ENCODE measurements at places on chromosomes 11 and 22. TPM values are rescaled to one million over a fixed set of nuclear protein-coding genes. Genes with fewer than 3 reads are reported as not detected.

DNA sequence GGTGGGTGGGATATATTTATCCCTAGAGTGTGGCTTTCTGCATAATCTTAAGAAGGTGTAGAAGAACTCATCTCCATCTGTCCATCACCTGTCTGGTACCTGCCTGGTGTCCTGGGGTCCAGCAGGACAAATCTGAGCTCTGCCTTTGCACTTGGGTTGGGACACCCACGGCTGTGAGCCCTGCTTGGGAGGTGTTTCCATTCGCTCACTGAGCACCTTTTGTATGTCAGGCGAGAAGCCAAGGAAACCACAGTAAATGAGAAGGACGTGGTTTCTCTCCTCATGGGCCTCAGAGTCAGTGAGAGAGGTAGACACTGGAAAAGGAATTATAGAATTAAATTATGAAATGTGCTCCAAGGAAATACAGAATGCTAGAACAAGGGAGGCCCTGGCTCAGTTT is 555.9 kb downstream of the MIAT start:
- no peaks in the 10 kb centered on the region for H3K27me3 ChIP-seq
- H3K4me1 ChIP-seq: peaks cover 75% of the 10 kb centered on the region
- no peak overlapping the region for H3K4me3 ChIP-seq

DNA sequence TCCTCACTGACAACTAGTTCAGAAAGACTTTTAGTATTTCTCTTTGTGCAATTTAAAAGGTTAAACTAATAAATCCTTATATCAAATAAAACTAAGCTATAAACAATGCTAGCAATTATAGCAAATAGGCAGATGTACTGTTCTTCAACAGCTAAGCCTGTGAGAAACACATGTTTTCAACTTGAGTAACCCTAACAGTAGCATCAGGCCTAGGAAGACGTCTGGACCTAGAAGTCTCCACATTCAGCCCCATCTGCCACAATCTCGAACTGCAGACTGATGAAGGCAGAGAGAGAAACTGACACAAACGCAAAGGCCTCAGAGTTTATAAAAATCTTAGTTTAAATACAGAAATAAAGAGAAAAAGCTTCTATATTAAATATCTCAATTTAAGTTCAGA is 2.5 kb downstream of the ST13 start:
- H3K36me3 ChIP-seq: peaks cover 9% of the 10 kb centered on the region
- H3K27ac ChIP-seq: no peak overlapping the region
- H3K4me1 ChIP-seq: peaks cover 53% of the 10 kb centered on the region
- peak overlapping the region; percentile 97 for H3K4me3 ChIP-seq
- no peak for DNase-seq

- H3K4me1 ChIP-seq: peaks cover 14% of the 10 kb centered on the region
- peaks cover 3% of the 10 kb centered on the region for H3K36me3 ChIP-seq
- no peak overlapping the region for H3K4me3 ChIP-seq
- peaks cover 10% of the 10 kb centered on the region for H3K27me3 ChIP-seq
- DNase-seq: peak; percentile 72
Measured at GRCh38 chr11:1933416-1934334, 13.5 kb upstream of the MRPL23 start.

- H3K36me3 ChIP-seq: no peaks in the 10 kb centered on the region
- H3K4me1 ChIP-seq: peaks cover 30% of the 10 kb centered on the region
Measured at GRCh38 chr11:82750643-82751139, 17.0 kb upstream of the FAM181B start.

- H3K27ac ChIP-seq: peak overlapping the region; percentile 8
- H3K4me1 ChIP-seq: peaks cover 19% of the 10 kb centered on the region
- no peak overlapping the region for H3K4me3 ChIP-seq
- no peaks in the 10 kb centered on the region for H3K36me3 ChIP-seq
- no peaks in the 10 kb centered on the region for H3K27me3 ChIP-seq
Measured at GRCh38 chr11:104704146-104704830, 194.0 kb downstream of the CASP12 start.

DNA sequence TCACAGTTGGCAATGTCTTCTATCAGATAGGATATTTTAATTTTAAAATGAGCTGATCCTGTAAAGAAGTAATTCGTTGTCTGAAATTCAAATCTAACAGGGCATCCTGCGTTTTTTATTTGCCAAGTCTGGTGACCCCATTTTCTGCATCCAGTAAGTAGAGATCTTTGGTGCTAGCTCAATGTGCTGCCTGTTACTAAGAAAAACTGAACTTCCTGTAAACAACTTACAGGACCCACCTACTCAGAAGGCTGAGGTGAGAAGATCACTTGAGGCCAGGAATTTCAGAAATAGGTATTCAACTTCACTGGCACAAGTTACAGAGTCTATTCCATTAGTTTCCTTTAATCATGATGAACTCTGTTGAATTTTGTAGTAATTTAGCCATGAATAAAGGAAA is 4.0 kb downstream of the ARL14EP start:
- no peak overlapping the region for H3K27ac ChIP-seq
- H3K4me3 ChIP-seq: no peak overlapping the region
- no peak for DNase-seq
- H3K36me3 ChIP-seq: peaks cover 10% of the 10 kb centered on the region
- peaks cover 33% of the 10 kb centered on the region for H3K4me1 ChIP-seq

- no peak overlapping the region for H3K4me3 ChIP-seq
- H3K36me3 ChIP-seq: no peaks in the 10 kb centered on the region
- no peak for DNase-seq
- H3K4me1 ChIP-seq: no peaks in the 10 kb centered on the region
- no peaks in the 10 kb centered on the region for H3K27me3 ChIP-seq
Measured at GRCh38 chr22:48605856-48606481, 1221.7 kb downstream of the BRD1 start.

GRCh38 chr11:24422376-24422775 is 74.5 kb upstream of the LUZP2 start:
- H3K27ac ChIP-seq: peak overlapping the region; percentile 56
- H3K36me3 ChIP-seq: no peaks in the 10 kb centered on the region

GRCh38 chr11:72454791-72455190 is 20.5 kb upstream of the CLPB start:
- no peaks in the 10 kb centered on the region for H3K4me1 ChIP-seq
- DNase-seq: no peak
- H3K36me3 ChIP-seq: no peaks in the 10 kb centered on the region
- no peak overlapping the region for H3K27ac ChIP-seq
- H3K4me3 ChIP-seq: no peak overlapping the region
- H3K27me3 ChIP-seq: peaks cover 50% of the 10 kb centered on the region

- peaks cover 41% of the 10 kb centered on the region for H3K4me1 ChIP-seq
- H3K36me3 ChIP-seq: peaks cover 29% of the 10 kb centered on the region
- H3K27me3 ChIP-seq: no peaks in the 10 kb centered on the region
- no peak for DNase-seq
- H3K27ac ChIP-seq: no peak overlapping the region
Measured at GRCh38 chr11:94806419-94806818, 38.3 kb downstream of the AMOTL1 start.

DNA sequence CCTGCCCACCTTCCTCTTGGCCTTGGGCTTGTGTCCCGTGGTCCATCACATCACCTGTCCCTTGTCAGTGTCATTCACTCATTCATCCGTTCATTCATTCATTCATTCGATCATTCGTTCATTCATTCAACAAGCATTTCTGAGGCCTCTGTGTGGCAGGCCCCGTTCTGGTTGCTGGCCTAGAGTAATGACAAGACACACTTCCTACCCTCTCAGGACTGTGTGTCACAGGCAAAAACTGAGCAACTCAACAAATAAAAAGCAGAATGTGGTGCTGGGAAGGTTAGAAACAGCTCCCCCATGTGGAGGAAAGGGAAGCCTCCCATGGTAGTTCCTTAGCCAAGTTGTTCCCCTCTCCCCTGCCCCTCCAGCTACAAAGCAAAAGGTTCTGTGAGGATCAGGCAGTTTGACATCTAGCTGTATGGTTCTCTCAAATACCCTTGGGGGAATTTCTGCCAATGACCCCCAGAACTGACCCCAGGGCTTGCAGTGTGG is 1.6 kb upstream of the OMP start:
- no peak for DNase-seq
- no peaks in the 10 kb centered on the region for H3K27me3 ChIP-seq
- peaks cover 3% of the 10 kb centered on the region for H3K36me3 ChIP-seq
- peaks cover 2% of the 10 kb centered on the region for H3K4me1 ChIP-seq
- no peak overlapping the region for H3K27ac ChIP-seq

DNA sequence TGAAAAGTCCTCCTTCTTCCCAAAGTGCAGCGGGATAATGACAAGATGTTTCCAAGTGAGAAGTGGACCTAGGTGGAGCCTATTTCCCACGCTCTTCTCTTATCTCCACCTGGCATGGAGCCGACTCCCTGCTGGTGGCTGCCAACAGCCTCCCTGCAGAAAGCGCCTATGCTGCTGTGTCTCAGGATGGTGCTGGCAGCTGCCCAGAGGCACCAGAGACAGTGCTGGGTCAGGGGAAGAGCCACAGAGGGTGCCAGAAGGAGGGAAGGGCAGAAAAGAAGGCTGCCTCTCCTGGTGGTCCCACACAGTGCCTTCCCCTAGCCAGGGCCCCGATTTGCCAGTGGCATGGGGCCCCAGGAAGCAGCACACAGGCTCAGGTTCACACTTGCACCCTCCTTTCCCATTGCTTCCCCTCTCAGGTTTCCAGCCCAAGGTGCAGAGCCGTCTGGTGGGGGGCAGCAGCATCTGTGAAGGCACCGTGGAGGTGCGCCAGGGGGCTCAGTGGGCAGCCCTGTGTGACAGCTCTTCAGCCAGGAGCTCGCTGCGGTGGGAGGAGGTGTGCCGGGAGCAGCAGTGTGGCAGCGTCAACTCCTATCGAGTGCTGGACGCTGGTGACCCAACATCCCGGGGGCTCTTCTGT is 19.0 kb downstream of the CD5 start:
- DNase-seq: no peak
- no peak overlapping the region for H3K4me3 ChIP-seq
- no peak overlapping the region for H3K27ac ChIP-seq
- peaks cover 5% of the 10 kb centered on the region for H3K27me3 ChIP-seq
- H3K4me1 ChIP-seq: no peaks in the 10 kb centered on the region

DNA sequence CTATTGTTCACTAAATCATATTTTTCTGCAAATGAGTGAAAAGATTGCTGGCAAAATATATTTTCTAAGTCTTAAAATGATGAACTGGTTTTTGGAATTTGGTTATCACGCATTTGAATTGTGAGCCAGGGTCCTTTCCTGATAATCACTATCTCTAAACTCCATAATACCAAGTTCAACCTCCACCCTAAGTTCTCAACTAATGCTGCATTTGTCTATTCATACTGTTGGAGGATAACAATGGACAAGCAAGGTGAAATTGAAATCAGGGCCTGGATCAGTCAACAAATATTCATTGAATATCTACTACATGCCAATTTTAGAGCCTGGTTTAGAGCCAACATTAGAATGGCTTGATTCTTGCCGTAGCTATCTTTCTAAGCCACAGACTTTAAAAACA is 4.7 kb upstream of the PCF11 start:
- DNase-seq: no peak
- H3K36me3 ChIP-seq: peaks cover 2% of the 10 kb centered on the region
- no peak overlapping the region for H3K27ac ChIP-seq
- peaks cover 4% of the 10 kb centered on the region for H3K4me1 ChIP-seq
- peaks cover 4% of the 10 kb centered on the region for H3K27me3 ChIP-seq

- no peaks in the 10 kb centered on the region for H3K36me3 ChIP-seq
- no peaks in the 10 kb centered on the region for H3K4me1 ChIP-seq
- H3K27me3 ChIP-seq: no peaks in the 10 kb centered on the region
- H3K27ac ChIP-seq: no peak overlapping the region
- no peak for DNase-seq
Measured at GRCh38 chr11:21205205-21205604, 535.8 kb downstream of the NELL1 start.

DNA sequence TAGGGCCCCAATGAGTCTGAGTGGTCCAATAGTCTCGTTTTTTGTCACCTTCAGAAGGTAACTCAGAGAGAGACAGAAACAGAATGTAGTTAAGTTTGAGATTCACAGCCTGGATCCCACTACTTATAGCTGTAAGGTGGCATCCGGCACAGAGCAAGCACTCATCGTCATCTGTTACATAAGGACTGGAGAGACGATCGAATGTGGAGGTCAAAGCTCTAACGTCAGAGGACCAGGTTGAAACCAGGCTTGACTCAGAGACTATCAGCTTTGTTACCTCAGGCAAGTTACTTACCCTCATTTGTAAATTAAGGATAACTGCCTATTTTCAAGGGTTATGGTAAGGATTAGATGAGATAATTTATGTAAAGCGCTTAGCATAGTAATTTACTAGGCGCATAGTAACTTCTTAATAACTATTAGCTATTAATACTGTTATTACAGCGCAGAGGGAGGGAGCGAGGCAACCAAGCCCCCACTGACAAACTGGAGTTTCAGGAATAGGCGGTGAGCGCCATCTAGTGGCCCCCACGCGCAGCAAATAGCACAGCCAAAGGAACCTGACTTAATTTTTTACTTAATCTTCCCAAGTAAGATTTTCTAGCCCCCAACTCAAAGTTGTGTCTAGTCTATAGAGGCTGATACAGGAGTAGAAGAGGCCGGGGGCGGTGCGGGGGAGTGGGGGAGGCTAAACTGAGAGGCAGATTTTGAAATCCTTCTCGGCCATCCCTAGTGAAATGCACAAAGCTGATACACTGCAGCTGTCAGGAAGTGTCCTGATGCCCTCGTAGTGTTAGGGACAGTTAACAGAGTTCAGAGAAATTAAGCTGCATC is 29.0 kb upstream of the API5 start:
- H3K4me1 ChIP-seq: no peaks in the 10 kb centered on the region
- no peaks in the 10 kb centered on the region for H3K36me3 ChIP-seq
- H3K27ac ChIP-seq: no peak overlapping the region

DNA sequence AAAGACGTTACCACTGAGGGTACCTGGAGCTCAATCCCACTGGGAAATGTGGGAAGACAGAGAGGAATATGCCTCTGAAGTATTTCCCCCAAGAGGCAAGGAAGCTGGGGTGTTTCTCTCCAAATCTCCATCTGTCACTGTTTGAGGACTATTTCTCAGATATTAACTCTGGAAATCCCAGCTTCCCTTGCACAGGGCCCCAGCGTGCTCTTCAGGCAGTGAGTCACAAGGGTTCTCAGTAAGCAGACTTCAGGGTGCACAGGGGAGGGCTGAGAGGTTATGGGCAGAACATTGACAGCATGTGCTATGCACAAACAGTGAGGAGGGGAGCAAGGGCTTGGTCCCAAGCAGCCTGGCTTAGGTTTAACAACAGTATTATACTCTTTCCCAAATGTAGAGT is 60.9 kb upstream of the EED start:
- H3K4me3 ChIP-seq: no peak overlapping the region
- H3K27me3 ChIP-seq: no peaks in the 10 kb centered on the region
- H3K36me3 ChIP-seq: no peaks in the 10 kb centered on the region
- H3K4me1 ChIP-seq: peaks cover 8% of the 10 kb centered on the region

DNA sequence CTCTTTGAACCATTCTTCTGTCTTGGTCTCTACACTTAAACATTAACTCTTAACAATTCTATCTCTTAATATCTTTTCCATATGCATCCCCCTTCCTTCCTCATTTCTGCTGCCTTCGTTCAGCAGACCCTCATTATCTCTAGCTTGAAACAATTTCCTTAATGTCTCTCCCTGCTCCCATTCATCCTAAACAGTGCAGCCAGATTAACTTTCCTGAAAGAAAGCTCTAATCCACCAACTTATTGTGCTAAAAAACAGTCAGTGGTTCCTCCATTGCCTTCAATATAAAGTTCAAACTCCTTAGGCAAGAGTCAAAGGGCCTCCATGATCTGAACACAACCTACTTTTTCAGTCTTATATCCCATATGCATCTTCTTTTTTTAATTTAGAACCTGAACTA is 42.5 kb downstream of the SOX6 start:
- H3K27ac ChIP-seq: no peak overlapping the region
- peaks cover 13% of the 10 kb centered on the region for H3K4me1 ChIP-seq
- no peak for DNase-seq
- H3K36me3 ChIP-seq: no peaks in the 10 kb centered on the region
- H3K27me3 ChIP-seq: no peaks in the 10 kb centered on the region
- no peak overlapping the region for H3K4me3 ChIP-seq

MPPED2 gene
- not detected for total RNA-seq

CCDC81 gene
- 1.4 TPM for total RNA-seq

PGR gene
- total RNA-seq: not detected

CASP1 gene
- 1.1 TPM for total RNA-seq

OSM gene
- not detected for total RNA-seq

ANGPTL5 gene
- 2.4 TPM for total RNA-seq

OR6T1 gene
- total RNA-seq: not detected

DKK3 gene
- 548 TPM for total RNA-seq

Measured in osteocyte (in vitro differentiated cells).